ENCODE measurements at places on chromosomes 4 and X.

- no peak for DNase-seq
Observed at GRCh38 chr4:36189511-36190226, 54.6 kb downstream of the ARAP2 start.

DNA sequence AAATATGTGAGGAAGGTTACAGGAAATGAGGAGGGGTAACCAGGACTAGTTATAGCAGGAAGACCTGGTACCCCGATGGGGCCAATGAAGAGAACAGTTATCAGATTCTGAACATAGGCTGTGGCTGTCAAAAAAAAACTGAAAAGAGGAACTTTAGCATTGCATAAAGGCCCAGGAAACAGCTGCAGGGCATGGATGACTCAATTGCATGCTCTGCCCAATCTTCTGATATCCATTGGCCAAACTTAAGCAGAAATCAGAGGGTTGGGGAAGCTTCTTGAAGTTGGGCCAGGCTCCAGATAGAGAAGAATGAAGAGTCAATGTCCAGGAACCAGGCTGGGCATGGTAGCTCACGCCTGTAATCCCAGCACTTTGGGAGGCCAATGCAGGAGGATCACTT is 1222.4 kb upstream of the PRKX start:
- DNase-seq: no peak

- DNase-seq: peak; percentile 0
Observed at GRCh38 chrX:147565237-147565636, 346.5 kb upstream of the FMR1 start.

DNA sequence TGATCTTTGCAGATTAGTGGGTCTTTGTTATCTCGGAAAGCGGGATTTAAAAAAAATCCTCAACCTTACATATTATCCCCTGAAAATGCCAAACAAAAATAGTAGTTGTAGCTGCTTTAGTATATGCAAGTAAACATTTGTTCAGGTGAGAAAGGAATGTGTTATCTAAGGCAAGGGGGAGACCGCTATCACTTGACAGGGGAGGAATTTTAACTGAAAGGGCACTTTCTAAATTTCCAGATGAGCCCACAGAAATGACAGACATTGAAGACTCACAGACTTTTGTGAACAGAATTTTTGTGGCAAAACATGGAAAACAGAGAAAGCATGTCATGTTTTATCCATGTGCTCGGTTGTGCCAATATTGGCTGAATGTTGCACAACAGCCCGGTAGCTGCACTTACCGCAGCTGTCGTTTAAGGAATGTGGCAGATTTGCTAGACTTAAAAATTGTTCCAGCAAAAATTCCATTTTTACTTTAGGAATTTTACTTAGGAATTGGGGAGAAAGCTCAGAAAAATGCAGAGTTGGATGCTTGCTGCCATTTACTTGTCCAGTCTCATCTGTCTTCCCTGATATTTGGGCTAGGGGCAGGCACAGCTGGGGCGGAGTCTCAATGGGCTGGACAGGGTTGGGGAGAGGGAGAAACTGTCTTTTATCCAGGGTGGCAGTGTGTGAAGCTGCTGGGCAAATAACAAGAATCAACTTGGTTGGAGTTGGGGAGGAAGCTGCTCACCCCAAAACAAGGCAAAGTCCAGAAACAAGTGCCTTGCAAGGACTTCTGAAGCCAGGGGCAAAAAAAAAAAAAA is 94.6 kb upstream of the RPS6KA3 start:
- no peak for DNase-seq

GRCh38 chrX:20265726-20266681 is 705 bp downstream of the RPS6KA3 start:
- peak; percentile 58 for DNase-seq

DNA sequence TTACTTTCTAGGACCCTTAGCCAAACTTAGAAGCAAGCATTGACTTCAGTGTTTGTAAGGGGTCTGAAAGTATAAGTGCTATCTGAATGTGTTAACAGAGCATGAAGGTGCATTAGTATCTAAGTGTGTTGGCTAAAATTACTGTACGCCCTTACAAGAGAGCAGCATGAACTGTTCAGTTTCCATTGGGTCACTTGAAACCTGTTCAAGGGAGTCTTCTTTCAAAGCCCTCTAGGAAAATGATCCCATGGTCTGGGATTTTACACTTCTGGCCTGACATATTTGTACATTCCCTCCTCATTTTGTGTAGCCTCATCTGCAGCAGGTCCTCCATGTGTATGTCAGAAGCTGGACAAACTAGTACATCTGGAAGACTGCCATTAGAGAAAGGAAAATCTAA is 3.2 kb downstream of the PRDX4 start:
- DNase-seq: no peak

DNA sequence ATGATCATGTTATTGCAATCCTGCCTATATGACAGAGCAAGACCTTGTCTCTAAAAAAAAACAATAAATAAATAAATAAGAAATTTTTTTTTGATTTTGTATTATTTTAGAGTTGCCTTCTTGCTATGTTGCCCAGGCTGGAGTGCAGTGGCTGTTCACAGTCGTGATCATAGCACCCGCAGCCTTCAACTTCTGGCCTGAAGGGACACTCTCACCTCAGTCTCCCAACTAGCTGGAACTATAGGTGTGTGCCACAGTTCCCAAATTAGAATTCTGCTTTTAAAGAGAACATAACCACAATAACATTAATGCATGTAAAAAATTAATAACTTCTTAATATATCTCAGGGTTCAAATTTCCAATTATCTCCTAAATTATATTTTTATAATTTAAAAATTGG is 7.8 kb downstream of the YIPF6 start:
- DNase-seq: no peak

DNA sequence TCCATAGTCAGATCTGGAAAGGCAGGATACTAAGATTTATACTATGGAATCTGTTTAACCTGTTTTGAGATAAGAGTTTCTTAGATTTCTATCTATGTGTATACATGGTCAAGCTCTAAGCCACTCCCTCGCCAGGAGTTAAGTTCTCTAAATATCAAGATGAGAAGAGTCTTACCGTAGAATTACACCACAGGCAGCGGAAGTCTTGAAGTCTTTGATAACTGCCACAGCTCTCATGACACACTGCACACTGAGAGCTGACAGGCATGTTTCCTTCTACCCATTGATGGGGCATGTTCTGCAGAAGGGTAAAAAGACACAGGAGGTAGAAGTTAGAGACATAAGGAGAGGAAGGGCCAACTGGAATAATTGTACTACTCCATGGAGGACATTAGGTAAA is 67.7 kb downstream of the DGKK start:
- DNase-seq: no peak

DNA sequence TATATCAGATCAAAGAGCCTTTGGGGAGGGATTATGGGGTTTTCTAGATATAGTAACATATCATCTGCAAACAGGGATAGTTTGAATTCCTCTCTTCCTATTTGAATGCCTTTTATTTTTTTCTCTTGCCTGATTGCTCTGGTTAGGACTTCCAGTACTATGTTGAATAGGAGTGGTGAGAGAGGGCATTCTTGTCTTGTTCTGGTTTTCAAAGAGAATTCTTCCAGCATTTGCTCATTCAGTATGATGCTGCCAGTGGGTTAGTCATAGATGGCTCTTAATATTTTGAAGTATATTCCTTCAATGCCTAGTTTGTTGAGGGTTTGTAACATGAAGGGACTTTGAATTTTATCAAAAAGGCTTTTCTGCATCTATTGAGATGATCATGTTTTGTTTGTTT is 25.6 kb upstream of the ABCB7 start:
- DNase-seq: peak; percentile 17

GRCh38 chr4:61500883-61501282 is 300.8 kb downstream of the ADGRL3 start:
- DNase-seq: peak; percentile 22

GRCh38 chrX:9341291-9342201 is 123.3 kb upstream of the TBL1X start:
- peak; percentile 64 for DNase-seq

- no peak for DNase-seq
Observed at GRCh38 chrX:77299549-77299948, 147.6 kb upstream of the FGF16 start.

DNA sequence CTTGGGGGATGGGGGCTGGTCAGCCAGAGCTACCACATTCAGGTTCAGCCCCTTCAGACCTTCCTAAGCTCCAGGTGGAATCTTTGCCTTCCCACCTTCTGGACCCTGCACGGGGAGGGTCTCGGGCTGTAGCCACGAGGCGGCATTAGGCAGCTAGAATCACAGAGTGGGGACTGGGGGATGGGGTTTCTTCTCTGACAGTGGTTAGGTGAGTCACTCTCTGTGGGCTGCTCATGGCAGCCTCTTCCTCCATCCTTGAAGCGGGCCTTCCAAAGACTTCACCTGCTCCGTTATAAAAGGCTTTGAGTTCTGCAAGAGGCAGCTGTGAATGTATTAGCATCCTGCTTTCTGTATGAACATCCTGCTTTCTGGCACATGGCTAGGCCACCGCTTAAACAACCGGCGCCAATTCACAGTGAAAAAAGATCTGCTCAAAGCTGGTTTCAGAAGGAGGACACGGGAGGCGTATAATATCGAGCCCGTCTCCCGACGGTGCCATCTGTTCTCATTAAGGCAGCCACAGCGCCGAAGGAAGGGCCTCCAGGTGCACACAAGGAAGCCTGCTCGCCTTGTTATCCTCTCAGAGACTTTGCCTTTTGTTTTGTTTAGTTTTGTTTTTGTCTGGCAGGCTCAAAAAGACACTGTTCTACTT is 74.3 kb upstream of the IGFBP7 start:
- DNase-seq: no peak

DNA sequence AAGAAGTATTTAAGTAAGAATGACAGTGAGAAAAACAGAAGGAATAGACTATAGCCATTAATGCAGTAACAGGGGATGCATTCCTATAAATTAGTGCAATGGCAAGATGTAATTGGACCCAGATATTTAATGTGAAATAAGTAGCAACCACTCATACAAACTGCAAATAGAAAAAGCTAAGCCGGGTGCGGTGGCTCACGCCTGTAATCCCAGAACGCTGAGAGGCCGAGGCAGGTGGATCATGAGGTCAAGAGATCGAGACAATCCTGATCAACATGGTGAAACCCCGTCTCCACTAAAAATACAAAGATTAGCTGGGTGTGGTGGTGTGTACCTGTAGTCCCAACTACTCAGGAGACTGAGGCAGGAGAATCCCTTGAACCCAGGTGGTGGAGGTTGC is 845.8 kb downstream of the PDHA2 start:
- DNase-seq: no peak
